ENCODE measurements at places on chromosomes 1 and 21. TPM values are rescaled to one million over a fixed set of nuclear protein-coding genes. Genes with fewer than 3 reads are reported as not detected.

Gene NPHS2
- total RNA-seq = not detected

GRCh38 chr21:34999397-34999941, 49.6 kb downstream of the RUNX1 start:
- no peaks in the 10 kb centered on the region for H3K4me1 ChIP-seq
- H3K4me3 ChIP-seq = no peak overlapping the region
- H3K27ac ChIP-seq = no peak overlapping the region
- no peaks in the 10 kb centered on the region for H3K27me3 ChIP-seq

GRCh38 chr1:52225174-52225573, 83.3 kb downstream of the ZFYVE9 start:
- no peak overlapping the region for H3K27ac ChIP-seq
- no peak for DNase-seq
- no peak overlapping the region for H3K4me3 ChIP-seq
- H3K27me3 ChIP-seq = no peaks in the 10 kb centered on the region
- H3K4me1 ChIP-seq = no peaks in the 10 kb centered on the region

- no peaks in the 10 kb centered on the region for H3K27me3 ChIP-seq
- DNase-seq = no peak
- H3K4me3 ChIP-seq = no peak overlapping the region
- H3K36me3 ChIP-seq = no peaks in the 10 kb centered on the region
Measured at GRCh38 chr1:44501047-44501890, 96.2 kb downstream of the RNF220 start.

Gene ATAD3C
- 0.32 TPM for total RNA-seq

All from esophagus muscularis mucosa (tissue), 4 donors.